Stimulated activated CD8-positive, alpha-beta memory T cell treated with anti-CD3 and anti-CD28 coated beads, Interleukin-15, amount 100 ng/mL, for 4 hours (primary cell): ENCODE measurements at places on chromosomes 3 and 15.

DNA sequence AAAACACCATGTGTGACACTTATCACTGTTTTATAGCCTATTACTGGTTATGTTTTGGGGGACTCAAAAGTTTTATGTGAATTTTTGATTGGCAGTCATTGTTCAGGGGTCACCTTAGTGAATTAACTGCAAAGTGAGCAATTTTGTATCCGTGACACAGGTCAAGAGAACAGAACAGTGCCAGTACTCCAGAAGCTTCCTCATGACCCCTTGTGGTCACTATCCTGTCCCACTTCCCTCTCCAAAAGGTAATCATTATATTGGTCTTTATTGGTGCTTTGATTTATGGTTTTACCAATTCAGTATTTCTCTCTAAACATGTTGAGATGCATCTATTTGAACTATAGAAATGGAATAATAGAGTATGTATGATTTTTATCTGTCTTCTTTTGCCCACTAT, 107.1 kb downstream of the STT3B start:
- DNase-seq, result no peak

DNA sequence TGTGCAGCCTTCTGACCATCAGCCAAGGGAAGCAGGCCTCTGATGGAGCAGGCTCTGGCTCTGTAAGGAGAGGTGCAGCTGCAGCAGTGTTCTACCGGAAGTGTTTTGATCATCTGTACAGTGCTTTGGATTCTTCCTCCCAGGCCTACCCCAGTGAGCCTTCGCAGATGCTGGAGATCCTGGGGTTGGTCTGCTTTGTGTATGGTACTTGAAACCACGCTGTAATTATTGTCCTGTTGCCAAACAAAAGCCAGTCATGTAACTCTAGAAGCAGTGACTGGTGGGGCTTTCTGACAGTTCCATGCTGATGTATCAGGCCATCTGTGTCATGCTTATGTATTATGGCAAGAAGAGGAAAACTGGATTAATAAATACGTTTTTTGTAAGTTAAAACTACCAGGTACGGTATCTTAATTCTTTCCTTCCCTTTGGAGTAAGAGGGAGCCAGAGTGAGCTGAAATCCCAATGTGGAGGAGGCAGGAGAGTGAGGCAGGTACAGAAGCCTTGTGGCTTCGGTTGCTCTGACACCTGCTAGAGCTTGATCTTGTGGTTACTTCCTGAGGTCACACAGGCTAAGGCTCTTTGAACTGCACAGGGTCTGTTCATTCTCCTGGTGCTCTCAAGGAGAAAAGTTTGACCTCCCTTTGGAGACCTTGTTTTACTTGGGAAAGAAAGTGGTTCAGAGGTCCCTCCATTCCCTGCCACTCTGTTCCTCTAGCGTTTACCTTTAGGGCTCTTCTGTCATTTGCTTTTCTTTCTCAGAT, 3.7 kb downstream of the TMEM42 start:
- no peak for DNase-seq

GRCh38 chr3:26750263-26750662, 127.7 kb downstream of the LRRC3B start:
- no peak for DNase-seq

DNA sequence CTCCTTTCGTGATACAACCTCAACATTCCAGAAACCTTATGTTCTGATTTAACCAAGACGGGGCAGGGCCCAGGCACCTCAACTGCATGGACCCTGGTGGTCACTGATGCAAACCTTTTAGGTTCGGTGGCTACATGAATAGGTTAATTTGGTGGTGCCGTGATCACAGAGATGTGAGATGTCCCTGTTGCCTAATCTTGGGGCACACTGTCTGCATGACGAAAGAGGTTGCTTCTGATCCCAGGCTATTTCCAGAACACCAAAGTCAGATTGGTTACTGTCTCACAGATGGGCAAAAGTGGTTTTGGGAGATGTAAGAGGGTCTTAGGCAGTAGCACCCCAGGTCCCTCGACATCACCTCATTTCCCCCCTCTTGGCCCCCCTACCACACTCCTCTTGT, 4.0 kb upstream of the CCR1 start:
- DNase-seq, result no peak

DNA sequence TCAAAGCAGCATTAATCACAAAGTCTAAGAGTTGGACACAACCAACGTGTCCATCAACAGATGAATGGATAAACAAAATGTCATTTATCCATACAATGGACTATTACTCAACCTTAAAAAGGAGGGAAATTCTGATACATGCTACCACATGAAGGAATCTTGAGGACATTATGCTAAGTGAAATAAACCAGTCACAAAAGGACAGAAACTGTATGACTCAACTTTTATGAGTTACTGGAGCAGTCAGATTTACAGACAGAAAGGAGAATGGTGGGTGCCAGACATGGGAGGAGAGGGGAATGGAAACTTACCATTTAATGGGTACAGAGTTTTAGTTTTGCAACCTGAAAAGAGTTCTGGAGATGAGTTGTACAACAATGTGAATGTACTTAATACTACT, 43.0 kb upstream of the SEC13 start:
- no peak for DNase-seq

GRCh38 chr3:118573912-118574311, 460.7 kb downstream of the IGSF11 start:
- no peak for DNase-seq

GRCh38 chr3:51712511-51712931, 5.7 kb downstream of the GRM2 start:
- DNase-seq, result no peak

- DNase-seq, result no peak
Observed at GRCh38 chr15:45892182-45892581, 257.4 kb downstream of the SQOR start.

GRCh38 chr3:112116748-112117186, 16.3 kb downstream of the GCSAM start:
- no peak for DNase-seq

DNA sequence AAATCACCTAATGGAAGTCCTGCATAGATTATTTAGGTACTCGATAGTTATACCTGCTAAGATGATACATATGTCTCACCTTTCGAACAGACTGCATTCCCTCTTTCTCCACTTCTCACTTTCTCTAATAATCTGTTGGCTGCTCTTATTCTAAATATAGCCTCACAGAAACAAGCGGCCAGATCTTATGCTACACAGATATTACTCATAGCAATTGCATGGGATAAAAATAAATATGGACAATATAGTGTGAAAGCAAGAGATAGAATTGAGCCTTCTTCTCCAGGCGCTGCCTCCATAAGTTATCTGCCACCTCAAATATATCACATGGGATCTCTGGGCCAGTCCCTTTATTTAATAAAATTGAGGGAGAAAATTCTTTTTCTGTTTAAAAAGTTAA, 29.5 kb upstream of the TGFBR2 start:
- no peak for DNase-seq

GRCh38 chr3:145716519-145716918, 444.5 kb downstream of the PLOD2 start:
- no peak for DNase-seq

DNA sequence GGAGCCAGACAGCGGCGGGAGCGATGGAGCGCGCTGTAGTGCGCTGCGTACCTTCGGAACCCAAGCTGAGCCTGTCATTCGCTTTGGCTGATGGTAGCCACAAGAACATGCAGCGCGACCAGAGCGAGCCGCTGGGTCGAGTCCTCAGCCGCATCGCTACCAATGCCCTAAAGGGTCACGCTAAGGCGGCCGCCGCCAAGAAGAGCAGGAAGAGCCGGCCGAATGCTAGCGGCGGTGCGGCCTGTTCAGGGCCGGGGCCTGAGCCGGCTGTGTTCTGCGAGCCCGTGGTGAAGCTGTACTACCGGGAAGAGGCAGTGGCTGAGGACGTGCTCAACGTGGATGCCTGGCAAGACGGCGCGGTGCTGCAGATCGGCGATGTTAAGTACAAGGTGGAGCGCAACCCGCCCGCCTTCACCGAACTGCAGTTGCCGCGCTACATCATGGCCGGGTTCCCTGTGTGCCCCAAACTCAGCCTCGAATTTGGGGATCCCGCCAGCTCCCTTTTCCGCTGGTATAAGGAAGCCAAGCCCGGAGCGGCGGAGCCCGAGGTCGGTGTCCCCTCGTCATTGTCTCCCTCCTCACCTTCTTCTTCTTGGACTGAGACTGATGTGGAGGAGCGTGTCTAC, 498 bp downstream of the PDE12 start:
- no peak for DNase-seq
